ENCODE measurements at places on chromosomes 4 and X.

GRCh38 chrX:86016139-86016538, 31.2 kb downstream of the CHM start:
- DNase-seq = no peak

DNA sequence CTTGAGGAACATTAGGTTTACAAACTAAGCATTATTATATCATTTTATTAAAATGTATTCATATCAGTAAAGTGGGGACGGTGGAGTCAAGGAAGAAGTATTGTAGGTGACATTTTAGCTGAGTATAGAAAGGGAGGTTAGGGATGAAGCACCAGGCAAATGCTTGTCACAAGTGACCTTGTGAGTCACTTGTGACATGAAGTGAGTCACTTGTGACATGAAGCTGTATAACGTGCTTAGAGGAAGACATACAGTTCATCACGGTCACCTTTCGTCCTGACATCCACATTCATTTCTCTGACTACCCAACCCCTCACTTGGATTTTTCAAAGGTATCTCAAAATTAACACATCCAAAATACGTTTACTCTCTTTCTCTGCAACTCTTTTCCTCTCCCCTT, 1034.8 kb downstream of the DMD start:
- DNase-seq = no peak

DNA sequence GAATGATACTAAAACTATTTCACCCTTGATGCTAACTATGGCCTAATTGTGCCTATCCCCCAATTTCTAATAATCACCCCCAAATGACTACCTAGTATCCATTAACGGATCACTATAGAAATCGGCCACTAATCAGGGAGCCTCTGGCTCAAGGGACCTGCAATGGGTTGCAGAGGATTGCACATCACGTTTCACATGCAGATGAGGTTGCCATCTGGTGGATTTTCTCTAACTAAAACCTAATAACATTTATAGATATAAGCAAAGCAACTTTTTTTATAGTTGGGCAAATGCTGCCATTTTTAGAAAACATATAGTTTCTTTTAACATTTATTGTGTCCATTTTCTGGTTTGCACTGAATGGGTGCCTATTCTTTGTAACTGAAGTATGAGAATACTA, 28.3 kb upstream of the ALG13 start:
- no peak for DNase-seq

DNA sequence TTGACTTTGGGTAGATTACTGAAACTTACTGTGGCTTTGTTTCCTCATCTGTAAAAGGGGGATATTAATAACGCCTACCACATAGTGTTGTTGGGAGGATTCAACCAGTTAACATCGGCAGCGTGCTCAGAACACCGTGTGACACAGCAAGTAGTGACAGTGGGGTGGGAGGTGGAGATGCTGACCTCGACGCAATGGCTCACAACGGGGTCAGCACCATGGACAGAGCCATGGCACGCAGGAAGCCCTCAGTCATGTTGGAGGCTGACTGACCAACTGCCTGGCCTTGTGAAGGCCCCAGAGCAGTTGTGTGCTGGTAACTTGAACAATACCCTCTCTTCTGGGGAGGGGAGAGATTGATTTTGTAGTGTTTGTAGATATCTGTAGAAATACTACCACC, 93.2 kb downstream of the WFS1 start:
- no peak for DNase-seq

GRCh38 chr4:153988492-153989363, 199.8 kb upstream of the SFRP2 start:
- no peak for DNase-seq

DNA sequence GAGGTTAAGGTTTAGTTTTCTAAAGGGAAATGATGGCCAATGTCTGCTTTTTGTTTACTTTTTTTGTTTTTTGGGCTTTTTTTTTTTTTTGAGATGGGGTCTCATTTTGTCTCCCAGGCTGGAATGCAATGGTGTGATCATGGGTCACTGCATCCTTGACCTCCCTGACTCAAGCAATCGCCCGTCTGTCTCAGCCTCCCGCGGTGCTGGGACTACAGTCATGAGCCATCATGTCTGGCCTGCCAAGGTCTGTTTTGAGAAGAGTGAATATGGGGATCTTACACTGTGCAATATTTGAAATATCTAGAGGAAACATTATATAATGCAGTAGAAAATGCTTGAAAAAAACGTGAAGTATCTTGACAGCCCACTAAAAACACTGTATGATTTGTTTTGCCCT, 162.5 kb downstream of the GASK1B start:
- no peak for DNase-seq

- no peak for DNase-seq
Observed at GRCh38 chrX:154333837-154334271, 38.3 kb downstream of the TKTL1 start.

GRCh38 chrX:110363244-110363643, 4.6 kb downstream of the RTL9 start:
- no peak for DNase-seq

GRCh38 chrX:78650906-78651437, 8.2 kb downstream of the RTL3 start:
- DNase-seq = peak; percentile 49

DNA sequence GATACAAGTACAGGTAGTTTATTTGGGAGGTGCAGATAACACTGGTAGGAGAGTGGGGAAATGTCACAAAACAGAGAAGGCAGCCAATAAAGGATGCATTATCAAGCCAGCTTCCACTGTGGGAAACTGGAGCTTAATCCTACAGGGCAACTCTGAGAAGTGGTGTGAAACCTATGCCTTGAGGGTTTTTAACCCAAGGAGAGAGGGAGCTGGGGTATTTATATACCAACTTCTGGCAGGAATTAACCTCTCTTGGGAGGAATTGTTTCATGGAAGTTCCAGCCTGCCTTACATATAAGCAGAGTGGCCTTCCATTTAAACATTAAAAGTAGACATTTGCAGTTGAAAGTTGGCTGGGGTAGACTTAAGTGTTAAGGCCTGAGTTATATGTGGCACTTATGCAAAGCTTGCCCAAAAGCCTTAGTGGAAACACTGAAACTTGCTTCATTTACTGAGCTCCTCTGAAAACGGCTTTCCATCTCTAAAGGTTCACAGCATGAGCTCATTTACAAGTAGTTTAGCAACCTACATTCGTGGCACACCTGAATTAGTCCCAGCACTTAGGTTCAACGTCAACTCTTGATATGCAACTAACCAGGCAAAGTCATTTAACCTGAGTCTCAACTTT, 19.2 kb downstream of the MAGEB17 start:
- no peak for DNase-seq

- no peak for DNase-seq
Observed at GRCh38 chrX:146186540-146186939, 368.9 kb downstream of the SLITRK2 start.

DNA sequence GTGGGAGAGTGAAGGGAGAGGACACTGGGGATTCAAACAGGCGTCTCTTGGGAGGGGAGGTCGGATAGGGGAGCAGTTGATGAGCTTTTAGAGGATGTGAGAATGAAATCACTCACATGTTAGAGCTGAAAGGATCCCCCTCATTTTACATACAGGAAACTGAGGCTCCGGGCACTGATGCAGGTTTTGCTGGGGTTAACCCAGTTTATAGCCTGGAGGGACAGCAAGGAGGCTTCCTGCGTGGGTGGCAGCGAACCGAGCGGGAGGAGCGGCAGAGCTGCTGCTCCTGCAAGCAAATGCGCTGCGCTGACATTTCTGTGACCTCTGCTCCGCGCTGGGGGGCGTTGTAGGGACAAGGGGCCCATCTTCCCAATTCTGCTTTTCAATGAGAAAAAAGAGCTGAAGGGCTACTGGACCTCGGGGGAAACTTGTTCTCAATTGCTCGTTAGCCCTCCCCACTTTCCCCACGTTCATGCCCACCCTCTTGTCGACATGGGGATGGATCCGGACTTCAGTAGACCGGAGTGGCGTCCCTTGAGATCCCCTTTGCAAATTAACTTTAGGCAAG, 1.2 kb upstream of the NEUROG2 start:
- no peak for DNase-seq

- DNase-seq = no peak
Observed at GRCh38 chr4:7411896-7412553, 22.7 kb downstream of the PSAPL1 start.
